ENCODE measurements at places on chromosomes 7 and 10.

DNA sequence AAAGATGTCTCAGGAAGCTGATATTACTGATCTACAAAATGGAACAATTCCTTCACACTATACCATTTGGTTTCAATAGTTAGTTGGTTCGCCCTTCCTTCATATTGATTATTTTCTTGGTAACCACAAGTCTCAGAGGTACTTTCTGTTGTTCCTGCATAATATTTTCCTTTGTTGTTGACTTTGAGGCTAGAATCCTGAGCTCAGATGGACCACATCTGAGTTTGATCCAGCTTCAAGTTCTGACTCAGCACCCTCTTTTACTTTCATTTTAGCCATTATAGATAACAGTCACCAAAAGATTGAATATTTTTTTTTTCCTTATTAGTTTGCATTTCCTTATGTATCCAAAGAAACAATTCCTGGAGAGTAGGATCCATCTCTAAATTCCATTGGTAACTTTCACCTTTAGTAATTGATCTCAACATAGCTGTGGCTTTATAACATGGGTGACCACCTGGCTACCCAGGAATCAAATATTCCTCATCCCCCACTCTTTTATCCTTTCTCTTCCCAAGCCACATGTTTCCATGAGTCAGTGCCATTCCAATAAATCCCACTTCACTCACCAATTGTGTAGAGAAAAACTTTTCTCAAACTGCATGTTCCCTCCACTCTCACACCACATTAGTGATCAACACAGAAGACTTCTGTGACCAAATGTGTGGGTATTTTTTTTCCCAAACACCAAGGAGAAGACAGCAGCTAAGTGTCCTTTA is 9.7 kb upstream of the ABCA13 start:
- no peak for DNase-seq

GRCh38 chr10:29795850-29796249 is 161.1 kb upstream of the SVIL start:
- DNase-seq = no peak

DNA sequence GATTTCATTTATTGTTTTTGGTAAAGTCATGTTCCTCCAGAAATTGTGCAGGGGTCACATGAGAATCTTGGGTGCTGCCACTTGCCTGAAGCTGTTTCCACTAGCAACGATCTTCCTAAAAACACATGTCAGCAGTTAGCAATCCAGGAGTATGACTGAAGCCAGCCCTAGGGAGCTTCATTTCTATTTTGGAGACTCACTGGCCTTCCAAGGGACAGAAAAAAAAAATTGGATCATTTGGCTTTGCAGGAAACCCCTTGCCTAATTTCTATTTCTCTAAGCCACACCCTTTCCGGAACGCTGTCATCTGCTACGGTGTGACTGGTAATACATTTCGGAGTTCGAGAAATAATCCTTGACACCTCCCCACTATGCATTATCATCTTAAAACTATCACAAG is 204.7 kb downstream of the TAX1BP1 start:
- DNase-seq = no peak

GRCh38 chr7:86280150-86280549 is 363.6 kb upstream of the GRM3 start:
- no peak for DNase-seq

- DNase-seq = no peak
Measured at GRCh38 chr10:29917311-29917710, 142.1 kb downstream of the JCAD start.

DNA sequence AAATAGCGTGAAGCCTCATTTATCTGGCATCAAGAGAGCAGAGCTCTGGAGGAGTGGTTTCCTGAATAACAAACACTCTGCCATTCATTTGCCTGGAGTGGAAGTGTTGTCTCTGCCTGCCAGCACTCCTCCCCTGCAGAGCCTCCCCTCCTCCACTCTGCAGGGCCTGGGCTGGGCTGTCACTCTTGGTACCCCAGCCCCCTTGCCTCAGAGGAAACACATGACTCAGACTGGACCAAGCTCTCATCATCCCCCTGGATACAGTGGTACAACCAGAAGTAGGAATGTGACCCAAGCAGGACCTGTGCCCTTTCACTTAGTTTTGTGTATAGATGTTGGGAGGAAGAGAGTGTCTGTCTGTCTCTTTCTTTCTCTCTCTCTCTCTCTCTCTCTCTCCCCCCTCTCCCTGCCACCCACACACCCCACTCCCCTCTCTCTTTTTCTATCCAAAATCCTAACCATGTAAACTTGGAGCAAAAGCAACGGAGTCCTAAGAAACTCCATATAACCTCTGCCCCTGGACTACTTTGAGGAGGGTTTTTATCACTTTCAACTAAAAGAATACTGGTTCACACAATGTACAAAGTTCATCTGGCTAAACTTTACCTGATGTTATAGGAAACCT is 43.9 kb downstream of the DOCK4 start:
- no peak for DNase-seq
